ENCODE measurements at places on chromosomes 6 and 20. TPM values are rescaled to one million over a fixed set of nuclear protein-coding genes. Genes with fewer than 3 reads are reported as not detected.

GRCh38 chr6:47321577-47321976, 11.9 kb upstream of the TNFRSF21 start:
- peaks cover 27% of the 10 kb centered on the region for H3K27me3 ChIP-seq
- no peak for DNase-seq
- H3K4me1 ChIP-seq: peaks cover 5% of the 10 kb centered on the region
- H3K27ac ChIP-seq: no peak overlapping the region
- H3K36me3 ChIP-seq: no peaks in the 10 kb centered on the region
- H3K4me3 ChIP-seq: no peak overlapping the region

- no peaks in the 10 kb centered on the region for H3K27me3 ChIP-seq
- DNase-seq: no peak
- no peak overlapping the region for H3K27ac ChIP-seq
- H3K4me3 ChIP-seq: no peak overlapping the region
- peaks cover 17% of the 10 kb centered on the region for H3K4me1 ChIP-seq
These were observed 4.7 kb downstream of the DNTTIP1 start for GRCh38 chr20:45796337-45797065.

DNA sequence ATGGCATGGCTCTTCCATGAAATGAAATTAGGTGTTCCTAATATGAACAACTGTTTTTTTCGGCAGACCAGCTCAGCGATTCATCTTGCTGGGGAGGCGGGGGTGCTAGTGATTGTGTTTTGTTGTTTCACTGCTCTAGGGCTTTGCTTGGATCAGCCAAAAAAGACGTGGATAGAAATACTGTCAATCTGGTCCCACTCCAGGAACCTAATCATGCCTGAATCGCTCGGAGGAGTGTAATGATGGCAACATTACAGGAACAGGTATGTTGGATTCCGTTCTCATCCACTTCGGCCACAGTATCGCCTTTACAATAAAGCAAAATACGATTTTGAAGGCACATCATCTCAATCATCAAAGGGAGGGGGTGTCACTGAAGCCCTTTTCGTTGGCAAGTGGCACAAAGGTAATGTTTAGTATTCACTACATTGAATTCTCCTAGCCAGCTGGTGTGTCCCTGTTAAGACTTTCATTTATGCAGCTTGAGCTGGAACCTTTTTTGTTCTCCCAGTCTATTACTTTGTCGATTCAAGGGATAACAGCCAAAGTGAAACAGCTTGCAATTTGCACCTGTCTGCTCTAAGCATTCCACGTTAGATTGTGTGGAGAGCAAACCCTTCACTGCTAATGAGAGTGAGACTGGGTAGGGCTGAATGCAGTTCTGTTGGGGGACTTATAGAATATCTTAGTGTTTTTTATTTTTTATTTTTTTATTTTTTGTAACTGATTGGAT, 477.7 kb downstream of the TFAP2A start:
- H3K27me3 ChIP-seq: no peaks in the 10 kb centered on the region
- no peaks in the 10 kb centered on the region for H3K36me3 ChIP-seq
- no peak overlapping the region for H3K27ac ChIP-seq
- H3K4me3 ChIP-seq: no peak overlapping the region
- no peaks in the 10 kb centered on the region for H3K4me1 ChIP-seq
- no peak for DNase-seq

DNA sequence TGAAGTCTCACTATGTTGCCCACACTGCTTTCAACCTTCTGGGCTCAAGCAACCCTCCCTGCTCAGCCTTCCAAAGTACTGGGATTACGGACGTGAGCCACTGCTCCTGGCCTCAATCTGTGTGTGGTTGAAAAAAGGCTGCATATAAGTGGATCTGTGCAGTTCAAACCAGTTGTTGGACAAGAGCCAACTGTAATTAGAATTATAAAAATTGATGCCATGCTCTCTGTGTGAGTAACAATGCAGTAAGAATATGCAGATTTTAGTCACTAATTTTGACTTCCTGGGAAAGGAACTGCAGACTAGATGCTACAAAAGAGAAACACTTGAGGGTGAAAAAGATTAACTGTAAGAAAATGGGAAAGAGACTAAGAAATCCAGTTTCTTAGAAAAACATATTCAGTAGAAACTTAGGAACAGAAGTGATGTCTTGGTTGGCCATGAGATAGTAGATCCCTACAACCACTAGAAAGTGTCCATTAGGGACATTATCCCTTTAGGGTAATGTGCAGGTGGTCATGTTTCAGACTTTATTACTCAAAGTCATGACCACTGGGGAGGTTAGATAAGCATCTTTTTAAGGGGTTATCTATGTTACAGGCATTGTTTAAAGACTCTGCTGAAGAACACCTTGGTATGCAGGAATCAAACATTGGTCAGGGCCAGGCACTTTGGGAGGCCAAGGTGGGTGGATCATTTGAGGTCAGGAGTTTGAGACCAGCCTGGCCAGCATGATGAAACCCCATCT, 26.3 kb downstream of the ITCH start:
- H3K36me3 ChIP-seq: peaks cover 19% of the 10 kb centered on the region
- DNase-seq: no peak
- H3K27me3 ChIP-seq: no peaks in the 10 kb centered on the region
- peaks cover 37% of the 10 kb centered on the region for H3K4me1 ChIP-seq
- no peak overlapping the region for H3K4me3 ChIP-seq
- H3K27ac ChIP-seq: peak overlapping the region; percentile 26

DNA sequence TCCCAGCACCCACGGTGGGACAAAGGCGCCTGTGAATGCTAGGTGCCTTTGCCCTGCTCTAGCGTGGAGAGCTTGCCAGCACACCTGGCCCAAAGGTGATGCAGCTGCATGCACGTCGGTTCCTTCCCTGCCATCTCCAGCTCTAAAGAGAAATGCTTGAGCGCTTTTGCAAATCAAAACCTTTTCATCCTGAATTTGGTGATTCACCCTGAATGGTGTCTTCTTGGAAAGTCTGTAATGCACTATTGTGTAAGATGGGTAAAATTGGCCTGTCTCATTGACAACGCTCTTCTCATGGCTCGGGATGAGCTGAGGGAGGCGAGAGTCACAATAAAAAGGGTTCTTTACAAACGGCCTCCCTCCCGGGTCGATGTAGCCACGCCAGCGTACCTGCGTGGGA, 103.1 kb upstream of the ID4 start:
- no peaks in the 10 kb centered on the region for H3K4me1 ChIP-seq
- no peaks in the 10 kb centered on the region for H3K36me3 ChIP-seq

DNA sequence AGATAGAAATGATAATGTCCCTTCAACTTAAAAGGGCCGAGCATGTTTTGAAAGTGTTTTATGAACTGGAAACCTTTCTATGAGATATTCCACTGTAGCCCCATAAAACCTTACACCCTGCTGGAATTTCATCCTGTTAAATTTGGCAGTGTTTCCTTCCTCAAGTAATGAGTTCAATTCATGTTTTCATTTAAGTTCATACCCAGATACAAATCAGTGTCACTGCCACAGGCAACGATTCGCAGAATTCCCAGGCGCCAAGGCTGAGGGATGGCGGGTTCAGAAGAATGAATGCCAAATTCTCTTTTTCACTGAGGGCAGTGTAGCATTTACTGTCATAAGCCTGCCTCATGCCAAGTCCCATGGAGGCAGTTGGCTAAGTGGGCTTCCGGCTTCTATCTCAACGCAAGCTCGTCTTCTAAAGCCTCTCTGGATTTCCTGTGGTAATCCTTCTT, 511.8 kb upstream of the ID4 start:
- H3K4me1 ChIP-seq: no peaks in the 10 kb centered on the region
- no peak overlapping the region for H3K27ac ChIP-seq
- H3K4me3 ChIP-seq: no peak overlapping the region
- no peaks in the 10 kb centered on the region for H3K27me3 ChIP-seq
- no peak for DNase-seq

GRCh38 chr20:38255393-38255792, 5.1 kb downstream of the KIAA1755 start:
- no peaks in the 10 kb centered on the region for H3K36me3 ChIP-seq
- H3K27me3 ChIP-seq: peaks cover 19% of the 10 kb centered on the region
- no peak for DNase-seq
- H3K27ac ChIP-seq: no peak overlapping the region
- no peak overlapping the region for H3K4me3 ChIP-seq

GRCh38 chr20:8764344-8764962, 304.4 kb upstream of the PLCB4 start:
- H3K4me1 ChIP-seq: peaks cover 4% of the 10 kb centered on the region
- no peak for DNase-seq
- no peak overlapping the region for H3K27ac ChIP-seq
- H3K4me3 ChIP-seq: no peak overlapping the region

PRDM1 gene
- 24.6 TPM for total RNA-seq

Measured in activated CD8-positive, alpha-beta T cell treated with anti-CD3 and anti-CD28 coated beads for 36 hours (primary cell).